ENCODE measurements at places on chromosomes 6 and 20.

GRCh38 chr6:5729080-5729434 is 277.7 kb downstream of the NRN1 start:
- DNase-seq: no peak

DNA sequence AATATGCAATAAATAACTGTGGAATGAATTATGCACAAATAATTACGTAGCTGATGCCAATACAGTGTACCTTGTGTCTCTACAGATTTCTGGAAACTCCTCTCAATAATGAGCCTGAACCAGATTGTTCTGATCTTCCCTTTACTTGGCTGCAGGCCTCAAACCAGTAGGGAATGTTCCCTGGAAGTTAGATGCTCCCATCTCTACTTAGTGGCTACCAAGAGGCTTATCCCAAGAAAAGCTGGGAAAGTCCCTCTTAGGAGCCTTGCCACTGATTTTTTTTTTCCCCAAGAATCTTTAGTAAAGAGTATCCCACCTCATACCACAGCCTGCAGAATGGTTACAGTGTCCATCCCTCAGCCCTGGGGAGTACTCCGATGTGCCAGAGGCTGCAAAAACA is 702.1 kb downstream of the RFPL4B start:
- DNase-seq: peak; percentile 20

GRCh38 chr6:125232466-125232865 is 69.3 kb downstream of the HDDC2 start:
- no peak for DNase-seq

DNA sequence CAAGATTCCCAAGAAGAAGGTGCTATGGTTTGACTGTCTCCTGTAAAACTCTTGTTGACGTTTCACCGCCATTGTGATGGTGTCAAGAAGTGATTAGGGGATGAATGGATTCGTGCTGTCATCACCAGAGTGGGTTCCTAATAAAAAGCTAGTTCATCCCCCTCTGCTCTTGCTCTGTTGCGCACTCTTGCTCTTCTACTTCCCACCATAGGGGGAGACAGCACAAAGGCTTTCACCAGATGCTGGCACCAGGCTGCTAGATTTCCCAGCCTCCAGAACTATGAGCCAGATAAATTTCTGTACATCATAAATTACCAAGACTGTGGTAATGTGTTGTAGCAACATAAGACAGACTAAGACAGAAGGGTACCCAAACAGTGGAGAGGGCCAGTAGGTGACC is 21.6 kb upstream of the CCDC28A start:
- no peak for DNase-seq

DNA sequence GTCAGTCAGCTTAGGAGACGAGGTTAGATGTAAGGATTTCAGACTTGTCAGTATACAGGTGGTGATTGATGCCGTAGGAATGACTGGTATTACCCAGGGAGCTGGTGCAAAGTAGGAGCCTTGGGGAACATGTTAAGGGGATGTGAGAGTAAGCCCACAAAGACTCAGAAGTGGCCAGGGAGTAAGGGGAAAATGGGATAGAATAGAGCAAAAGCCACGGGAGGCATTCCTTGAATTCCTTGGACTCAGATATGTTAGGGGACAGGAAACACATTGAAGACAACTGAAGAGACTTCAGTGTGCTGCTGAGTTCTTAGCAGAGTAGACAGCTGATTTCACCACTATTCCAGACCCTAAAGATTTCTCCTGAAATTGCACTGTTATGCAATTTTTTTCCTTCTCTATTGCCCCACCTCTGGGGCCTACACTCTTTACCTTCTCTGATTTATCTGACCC is 1.2 kb upstream of the ACAT2 start:
- DNase-seq: peak; percentile 36

DNA sequence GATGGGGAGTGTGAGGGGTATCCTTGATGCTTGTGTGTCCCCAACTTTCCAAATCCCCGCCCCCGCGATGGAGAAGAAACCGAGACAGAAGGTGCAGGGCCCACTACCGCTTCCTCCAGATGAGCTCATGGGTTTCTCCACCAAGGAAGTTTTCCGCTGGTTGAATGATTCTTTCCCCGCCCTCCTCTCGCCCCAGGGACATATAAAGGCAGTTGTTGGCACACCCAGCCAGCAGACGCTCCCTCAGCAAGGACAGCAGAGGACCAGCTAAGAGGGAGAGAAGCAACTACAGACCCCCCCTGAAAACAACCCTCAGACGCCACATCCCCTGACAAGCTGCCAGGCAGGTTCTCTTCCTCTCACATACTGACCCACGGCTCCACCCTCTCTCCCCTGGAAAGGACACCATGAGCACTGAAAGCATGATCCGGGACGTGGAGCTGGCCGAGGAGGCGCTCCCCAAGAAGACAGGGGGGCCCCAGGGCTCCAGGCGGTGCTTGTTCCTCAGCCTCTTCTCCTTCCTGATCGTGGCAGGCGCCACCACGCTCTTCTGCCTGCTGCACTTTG is at the start of gene TNF:
Gene TNF, plus strand, starts transcription at position 231 of the 567 bp plus-strand sequence. Its CDS starts 177 bp downstream, at position 408.
- no peak for DNase-seq

GRCh38 chr6:130513770-130514169 is 148.0 kb downstream of the TMEM200A start:
- peak; percentile 70 for DNase-seq

DNA sequence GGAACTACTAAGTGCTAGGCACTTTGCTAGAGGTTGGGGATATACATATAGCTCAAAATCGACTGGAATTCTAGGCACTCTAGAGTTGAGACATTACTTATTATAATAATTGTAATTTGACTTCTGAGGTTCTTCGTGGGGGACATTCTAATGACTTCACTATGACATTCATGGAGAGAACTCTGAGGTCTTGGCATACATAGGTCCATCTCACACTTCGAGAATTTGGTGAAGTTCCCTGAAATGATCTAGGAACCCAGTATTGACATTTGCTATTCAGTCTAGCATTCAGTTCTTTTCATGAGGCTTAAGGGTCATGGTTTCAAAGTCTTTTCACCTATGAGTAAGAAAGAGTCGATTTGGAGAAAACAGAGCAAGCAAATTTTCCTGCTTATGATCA is 446.6 kb upstream of the JAG1 start:
- DNase-seq: no peak

GRCh38 chr6:16770701-16771569 is 9.7 kb upstream of the ATXN1 start:
- DNase-seq: peak; percentile 75

- DNase-seq: no peak
Observed at GRCh38 chr6:169776379-169776778, 25.0 kb downstream of the ERMARD start.

- no peak for DNase-seq
Observed at GRCh38 chr6:36542041-36542440, 5.2 kb downstream of the STK38 start.

- DNase-seq: no peak
Observed at GRCh38 chr6:166686317-166686716, 59.3 kb upstream of the RPS6KA2 start.

GRCh38 chr20:47049771-47050170 is 155.1 kb downstream of the EYA2 start:
- DNase-seq: no peak

DNA sequence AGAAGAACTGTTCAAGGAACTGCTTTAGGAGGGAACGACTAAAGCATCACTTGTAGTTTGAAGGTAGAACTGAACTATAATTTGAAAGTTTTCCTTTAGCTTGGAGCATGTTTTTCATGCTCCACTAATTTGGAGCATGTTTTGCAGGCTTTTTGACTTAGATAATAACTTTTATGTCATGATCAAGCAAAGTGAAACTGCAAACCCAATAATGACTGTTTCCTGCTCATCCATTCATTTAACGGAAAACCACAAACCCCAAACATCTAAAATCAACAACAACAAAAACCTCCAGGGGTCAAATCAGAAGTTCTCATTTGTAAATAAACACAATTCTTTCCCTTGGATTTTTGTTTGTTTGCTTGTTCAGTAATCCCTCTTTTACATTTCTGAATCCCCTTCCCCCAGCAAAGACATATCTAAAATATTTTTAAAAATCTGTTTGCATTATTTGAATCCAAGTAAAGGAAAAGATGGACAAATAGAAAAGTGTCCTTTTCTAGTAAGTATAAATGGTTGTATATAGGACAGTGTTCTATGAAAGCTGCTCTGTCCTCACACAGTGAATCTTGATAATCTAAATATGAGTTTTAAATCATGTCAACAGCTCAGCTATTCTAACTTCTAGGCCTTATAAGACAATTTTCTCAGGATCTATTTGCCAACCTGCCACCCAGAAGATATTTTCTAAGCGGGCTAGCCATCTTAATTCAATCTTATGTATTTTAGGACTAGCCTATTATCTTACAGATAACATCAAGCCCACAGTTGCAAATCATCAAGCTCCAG is 2.6 kb downstream of the SIM1 start:
- peak; percentile 29 for DNase-seq

DNA sequence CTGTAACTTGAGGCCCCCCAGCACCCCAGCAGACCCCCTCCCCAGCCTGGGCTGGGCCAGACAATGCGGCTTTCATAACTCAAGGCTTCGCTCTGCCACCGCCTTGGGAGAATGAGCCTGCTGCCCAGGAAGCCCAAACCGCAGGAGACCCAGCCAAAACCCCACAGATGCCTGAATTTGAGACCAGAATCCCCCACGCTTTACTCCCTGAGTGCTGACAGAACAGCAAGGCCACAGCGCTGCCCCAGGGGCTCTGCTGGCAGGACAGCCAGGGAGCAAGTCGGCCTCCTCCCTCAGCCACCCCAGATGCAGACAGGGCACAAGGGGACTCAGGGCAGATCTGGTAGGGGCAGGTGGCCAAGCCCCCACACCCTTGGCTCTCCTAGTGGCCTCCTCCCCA is 2.2 kb downstream of the MDFI start:
- peak; percentile 52 for DNase-seq

DNA sequence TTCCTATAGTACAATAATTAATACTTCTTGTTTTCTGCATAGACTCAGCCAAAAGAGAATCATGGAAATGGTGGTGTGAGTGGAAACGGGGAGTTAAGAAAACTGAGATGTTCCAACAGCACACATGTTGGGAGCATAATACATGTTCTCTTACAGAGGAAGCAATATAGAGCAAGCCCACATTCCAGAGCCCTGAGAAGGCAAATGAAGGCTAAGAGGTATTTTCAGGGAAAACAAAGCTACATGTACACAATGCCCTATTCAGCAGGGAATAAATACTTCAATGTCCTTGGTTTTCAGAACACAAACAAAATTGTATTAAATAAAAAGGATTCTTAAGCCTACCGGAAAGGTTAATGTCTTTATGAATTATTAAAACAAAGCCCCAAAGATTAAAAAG is 35.1 kb upstream of the SMIM8 start:
- no peak for DNase-seq

GRCh38 chr20:15889514-15890256 is 683.6 kb downstream of the KIF16B start:
- peak; percentile 57 for DNase-seq

DNA sequence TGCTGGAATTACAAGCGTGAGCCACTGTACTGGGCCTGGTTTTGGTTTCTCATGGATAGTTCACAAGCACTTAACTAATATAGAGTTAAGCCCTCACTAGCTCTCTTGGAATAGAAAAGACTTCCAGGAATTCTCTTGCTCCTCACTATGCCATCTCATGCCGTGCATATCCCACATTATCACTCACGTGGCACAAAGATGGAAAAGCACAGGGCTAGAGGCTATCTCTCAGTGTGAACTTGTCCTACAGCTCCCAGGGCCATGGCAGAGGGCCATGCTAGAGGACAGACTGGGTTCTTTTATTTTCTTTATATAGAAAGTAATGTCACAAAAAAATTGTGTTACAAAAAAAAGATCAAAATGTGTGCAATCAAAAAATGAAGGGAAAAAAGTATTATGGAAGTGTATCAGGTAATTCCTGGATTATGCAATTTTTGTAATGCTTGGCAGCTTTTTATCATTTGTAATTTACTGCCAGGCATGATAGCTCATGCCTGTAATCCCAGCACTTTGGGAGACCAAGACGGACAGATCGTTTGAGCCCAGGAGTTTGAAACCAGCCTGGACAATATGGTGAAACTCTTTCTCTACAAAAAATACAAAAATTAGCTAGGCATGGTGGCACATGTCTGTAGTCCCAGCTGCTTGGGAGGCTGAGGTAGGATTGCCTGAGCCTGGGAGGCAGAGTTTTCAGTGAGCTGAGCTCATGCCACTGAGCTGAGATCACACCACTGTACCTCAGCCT is 6.4 kb upstream of the SLC2A12 start:
- peak; percentile 18 for DNase-seq

DNA sequence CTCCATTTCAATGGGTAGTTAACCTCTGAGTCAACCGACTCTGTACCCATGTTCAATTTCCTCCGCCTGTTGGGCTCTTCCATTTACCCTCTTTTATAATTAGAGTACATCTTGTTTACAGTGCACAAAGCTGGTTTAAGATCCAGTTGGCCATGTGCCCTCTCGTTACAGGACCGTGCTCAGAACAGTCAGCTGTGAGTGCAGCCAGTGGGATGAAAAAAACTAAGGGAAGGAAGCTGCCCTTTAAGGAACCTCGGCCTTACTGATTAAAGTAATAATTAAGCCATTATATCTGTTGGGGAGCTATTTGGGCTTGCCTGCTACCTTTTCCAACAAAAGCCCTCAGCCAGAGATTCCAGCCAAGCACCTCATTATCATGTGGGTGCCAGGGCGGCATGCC is 68.8 kb downstream of the TMEM170B start:
- DNase-seq: no peak

DNA sequence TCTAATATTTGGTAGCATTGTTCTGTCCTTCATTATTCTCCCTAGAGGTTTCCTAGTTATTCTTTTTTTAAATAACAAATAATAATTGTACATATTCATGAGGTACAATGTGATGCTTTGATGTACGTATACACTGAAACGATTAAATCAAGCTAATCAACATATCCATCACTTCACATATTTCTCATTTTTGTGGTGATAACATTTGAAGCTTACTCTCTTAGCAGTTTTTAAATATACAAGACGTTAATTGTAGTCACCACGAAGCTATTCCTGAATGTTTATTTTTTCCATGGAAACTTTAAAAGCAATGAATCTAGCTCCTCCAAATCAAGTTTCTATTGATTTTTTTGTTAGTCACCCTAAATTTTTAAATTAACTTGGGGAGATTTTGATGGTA is 116.5 kb upstream of the PRND start:
- DNase-seq: no peak

DNA sequence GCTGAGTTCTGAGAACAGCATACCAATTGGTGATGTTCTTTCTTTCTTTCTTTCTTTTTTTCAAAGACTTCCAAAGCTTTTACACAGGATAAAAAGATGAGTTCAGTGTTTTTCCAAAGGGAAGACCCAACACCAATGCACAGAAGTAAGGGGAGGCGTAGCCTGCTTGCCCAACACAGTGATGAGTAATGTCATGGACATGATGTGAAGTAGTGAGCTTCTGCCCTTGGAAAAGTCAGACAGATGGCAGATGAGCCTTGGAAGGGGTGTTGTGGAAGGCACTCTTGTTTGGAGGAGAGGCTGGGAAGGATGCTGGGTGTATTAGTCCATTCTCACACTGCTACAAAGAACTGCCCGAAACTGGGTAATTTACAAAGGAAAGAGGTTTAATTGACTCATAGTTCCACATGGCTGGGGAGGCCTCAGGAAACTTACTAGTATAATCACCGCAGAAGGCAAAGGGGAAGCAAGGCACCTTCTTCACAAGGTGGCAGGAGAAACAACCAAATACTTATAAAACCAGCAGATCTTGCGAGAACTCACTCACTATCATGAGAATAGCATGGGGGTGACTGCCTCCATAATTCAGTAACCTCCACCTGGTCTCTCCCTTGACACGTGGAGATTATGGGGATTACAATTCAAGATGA is 12.6 kb downstream of the LRP11 start:
- no peak for DNase-seq
